ENCODE measurements at places on chromosomes 7 and 10.

DNA sequence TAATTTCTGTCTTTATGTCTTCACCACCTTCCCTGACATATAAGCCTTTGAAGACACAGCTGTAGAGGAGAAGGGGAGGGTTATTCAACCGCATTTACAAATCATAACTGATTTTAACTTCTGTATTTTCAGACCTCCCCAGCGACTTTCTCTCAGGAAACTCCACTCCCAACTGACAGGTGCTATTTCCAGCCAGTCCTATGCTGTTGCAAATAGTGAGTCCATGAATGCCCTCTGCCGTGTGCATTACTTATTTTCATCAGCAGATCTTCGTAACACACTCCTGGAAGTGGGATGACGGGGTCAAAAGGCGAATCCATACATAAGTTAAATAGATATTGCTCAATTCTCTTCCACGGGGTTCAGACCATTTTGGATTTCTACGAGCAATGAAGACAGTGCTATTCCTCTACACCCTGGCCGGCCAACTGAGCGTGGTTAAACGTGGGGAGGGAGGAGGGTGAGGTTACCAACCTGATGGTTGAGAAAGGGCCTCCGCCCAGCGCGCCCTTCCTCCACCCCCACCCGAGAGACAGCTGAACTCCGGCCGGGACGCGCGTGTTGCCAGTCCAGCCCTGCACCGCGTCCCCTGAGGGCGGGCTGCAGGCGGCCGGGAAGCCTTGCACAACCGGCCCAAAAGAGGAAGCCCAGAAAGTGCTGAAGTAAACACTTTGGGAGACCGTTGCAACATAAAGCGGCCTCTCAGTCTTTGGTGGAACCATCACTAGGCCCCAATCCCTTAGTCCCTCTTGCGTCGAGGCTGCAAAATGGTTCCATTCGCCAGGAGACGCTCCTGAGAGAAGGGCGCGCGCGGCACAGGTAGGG is at the start of gene APBB1IP:
APBB1IP (plus strand) TSS at position 705 of the 825 bp plus-strand sequence. CDS start 53,986 bp downstream, outside the sequence.
- DNase-seq, result no peak

- no peak for DNase-seq
These were observed 85.5 kb downstream of the PARD3 start for GRCh38 chr10:34729619-34730018.

DNA sequence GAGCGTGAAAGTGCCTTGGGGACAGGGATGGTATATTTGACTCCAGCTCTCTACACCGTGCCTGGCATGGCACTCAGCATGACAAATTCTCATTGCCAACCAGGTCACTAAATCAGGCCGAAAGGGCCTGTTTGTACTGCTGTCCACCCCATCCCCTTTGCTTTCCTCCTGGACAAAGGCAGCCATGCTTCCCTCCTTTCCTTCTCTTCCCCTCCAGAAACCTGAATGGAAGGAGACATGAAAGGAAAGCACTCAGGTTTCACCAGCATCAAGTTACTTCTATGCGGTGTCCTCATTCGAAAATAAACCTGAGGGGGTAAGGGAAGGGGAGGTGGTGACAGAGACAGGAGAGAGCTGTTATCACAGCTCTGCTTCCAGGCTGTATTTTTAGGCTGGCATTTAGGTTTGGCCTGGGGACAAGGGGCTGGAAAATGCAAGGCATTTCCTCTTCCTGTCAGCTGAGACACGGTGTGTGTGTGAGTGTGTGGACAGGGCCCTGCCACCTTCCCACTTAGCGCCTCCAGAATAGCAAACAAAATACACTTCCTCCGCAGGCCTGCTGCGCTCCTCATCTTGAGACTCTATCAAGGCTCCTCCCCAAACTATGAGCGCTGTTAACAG is 79.9 kb upstream of the COL13A1 start:
- DNase-seq, result no peak

GRCh38 chr7:81484261-81484660 is 285.6 kb downstream of the HGF start:
- DNase-seq, result no peak

GRCh38 chr10:22103701-22104470 is 100.4 kb upstream of the DNAJC1 start:
- no peak for DNase-seq

DNA sequence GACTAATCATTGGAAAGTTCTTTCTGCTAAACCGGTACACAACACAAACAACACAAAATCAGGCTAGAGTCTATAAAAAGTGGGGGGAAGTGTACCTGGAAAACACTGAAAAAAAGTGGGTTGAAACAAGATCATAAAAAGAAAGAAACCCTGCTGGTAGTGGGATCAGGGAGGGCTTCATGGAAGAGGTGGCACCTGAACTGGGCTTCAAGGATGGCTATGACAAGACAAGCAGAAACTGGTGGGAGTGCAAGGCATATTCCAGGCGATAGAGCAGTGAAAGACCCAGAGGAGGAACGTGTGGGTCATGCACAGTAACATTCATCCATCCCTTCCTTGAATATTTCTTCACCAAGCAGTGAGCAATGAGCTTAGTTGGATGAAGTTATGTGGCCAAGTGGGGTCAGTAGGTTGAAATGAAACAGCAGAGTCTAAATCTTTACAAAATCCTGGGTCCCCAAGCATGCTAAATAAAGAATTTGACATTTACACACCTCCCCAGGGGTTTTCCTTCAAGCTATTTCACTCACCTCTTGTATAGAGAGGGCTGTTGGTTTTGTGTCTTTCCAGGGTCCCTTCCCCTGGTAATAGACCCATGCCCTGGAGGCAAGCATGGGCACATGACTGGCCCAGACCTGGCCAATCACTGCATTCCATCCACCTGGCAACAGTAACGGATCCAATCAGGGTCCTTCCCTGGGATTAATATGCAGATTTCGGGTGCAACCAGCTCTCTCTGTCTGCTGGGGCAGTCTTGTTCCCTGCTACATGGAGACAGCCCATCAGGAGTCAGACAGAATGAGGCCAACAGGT is 38.2 kb downstream of the SPOCK2 start:
- no peak for DNase-seq

DNA sequence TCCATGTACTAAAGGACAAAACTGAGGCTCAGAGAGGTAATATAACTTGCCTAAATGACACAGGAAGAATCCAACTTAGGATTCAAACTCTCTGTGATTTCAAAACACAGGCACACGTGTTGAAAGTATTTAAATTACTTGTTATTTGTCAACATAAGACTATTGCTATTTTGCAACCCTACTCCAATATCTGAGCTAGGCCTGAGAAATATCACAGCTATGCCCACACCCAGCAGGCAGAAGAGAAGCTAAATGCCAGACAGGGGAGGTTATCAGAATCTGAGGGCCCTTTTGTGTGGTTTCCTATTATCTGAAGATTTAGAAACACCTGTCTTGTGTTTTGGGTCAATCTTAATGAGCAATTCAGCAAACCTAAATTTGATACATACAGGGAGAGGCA is 204.3 kb downstream of the ANK3 start:
- DNase-seq, result no peak

GRCh38 chr7:100589341-100589947 is 3.3 kb downstream of the FBXO24 start:
- DNase-seq, result no peak

DNA sequence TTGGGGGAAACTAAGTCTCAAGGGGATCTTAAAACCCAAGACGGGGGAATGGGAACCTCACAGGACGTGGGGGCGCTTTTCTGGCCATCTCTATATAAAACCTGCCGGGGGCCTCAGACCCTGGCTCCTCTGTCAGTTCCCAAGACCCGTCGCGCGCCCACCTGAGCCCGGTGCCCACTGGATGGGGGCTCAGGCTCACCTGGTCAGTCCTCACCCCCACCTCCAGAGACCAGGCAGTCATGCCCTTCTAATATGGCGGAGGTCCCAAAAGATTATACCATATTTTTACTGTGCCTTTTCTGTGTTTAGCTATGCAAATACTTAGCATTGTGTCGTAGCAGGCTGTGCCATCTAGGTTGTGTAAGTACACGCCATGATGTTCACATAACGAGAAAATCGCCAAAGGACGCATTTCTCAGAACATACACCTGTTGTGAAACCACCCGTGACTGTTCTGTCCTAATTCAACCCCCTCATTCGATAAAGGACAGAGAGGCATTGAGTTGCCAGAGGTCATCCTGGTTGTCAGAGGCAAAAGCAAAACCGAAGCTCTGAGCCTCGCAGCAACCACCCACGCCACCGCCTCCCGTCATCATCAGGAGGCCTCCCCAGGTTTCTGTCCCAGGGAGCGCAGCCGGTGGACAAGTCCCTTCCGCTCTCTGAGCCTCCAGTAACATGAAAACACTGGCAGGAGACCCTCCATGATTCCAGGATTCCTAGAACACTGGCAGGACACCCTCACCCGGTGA is 28.9 kb downstream of the OAT start:
- no peak for DNase-seq

GRCh38 chr7:106747804-106748203 is 86.8 kb upstream of the CCDC71L start:
- DNase-seq, result no peak

GRCh38 chr10:109721453-109722064 is 201.8 kb downstream of the XPNPEP1 start:
- no peak for DNase-seq

- no peak for DNase-seq
These were observed 99.2 kb upstream of the LYZL2 start for GRCh38 chr10:30728766-30729165.

DNA sequence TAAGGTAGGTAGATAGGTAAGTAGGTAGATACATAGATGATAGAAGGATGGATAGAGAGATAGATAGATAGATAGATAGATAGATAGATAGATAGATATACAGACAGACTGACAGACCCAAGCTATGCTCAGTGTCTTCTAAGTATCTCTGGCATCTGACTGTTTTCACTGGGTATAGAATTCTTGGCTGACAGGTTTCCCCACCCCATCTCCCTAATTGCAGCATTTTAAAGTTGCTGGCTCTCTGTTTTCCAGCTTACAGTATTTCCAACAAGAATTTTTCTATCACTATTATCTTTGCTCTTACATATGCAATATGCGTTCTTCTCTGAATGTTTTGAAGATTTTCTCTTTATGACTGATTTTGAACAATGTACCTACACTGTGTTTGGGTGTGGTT is 328.7 kb downstream of the TCERG1L start:
- DNase-seq, result no peak

DNA sequence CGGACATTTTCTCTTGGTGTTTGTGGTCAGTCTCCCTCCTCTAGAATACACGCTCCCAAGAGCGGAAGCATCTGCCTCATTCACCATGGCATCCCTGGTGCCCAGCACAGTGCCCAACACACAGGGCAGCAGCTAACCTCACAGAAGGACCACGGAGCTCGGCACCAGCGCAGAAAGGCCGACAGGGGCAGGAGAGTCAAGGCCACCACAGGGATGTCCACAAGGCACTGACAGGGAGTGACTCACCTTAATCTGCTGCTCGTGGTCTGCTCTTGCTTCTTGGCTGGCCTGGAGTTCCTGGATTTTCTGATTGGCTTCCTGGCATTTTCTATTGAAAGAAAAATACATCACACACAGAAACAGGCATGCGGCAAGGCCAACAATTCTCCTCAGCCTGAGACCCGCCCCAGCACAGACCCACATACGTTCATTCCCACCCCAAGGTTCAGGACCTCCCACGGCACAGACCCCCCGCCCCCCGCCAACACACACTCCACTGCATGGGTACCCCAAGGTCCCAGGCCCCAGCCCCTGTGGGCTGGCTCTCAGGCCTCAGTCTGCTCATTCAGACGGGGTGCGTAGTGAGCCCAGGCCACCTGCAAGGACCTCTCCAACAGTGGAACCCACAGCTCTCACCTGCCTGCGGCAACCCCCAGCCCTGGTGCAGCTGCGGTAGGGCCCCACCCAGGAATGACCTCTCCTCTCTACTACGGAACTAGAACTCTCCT is 14.9 kb downstream of the MAD1L1 start:
- no peak for DNase-seq

GRCh38 chr7:69603937-69604494 is 5.7 kb downstream of the AUTS2 start:
- DNase-seq, result no peak

- DNase-seq, result no peak
These were observed 128.5 kb downstream of the BTAF1 start for GRCh38 chr10:92052088-92052487.

DNA sequence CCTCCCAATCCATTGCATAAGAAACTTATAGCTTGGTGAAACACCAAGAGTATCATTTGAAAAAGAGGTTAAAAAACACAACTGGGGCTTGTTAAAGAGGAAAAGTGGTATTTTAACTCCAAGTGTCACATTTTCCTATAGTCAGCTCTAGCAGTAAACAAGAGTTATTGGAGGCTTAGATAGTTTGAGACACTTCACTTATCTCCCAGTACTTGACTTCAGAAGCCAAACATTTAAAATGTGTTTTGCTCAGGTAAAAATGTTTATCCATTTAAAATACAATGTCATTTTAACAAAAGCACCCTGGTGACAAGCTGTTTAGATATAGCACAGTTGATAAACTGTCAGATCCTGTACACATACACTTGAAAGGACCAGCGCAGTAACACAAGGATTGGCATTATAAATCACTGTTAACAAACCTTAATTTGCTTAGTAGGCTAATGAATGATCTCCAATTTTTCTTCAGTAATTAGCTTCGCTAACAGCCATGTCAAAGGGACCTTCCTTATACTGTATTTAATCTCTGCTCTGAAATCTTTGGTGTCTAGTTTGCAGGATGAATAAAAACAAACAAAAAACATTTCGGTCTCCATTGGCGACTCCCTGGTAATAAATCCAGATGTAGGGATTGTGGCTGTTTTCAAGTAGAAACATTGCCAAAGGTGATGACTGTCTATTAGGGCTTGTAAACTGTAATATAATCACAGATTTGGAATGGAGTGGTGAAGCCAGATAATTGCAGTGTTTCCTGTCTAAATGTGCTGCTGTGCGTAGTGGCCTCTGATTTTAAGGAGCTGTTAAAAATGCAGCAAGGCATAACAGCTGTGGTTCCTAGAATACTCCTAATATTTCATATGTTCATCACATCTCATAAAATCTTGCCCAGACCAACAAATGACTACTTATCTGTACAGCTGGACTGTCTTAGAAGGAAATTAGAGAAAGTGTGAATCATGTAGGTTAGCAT is 545.1 kb downstream of the AUTS2 start:
- no peak for DNase-seq

DNA sequence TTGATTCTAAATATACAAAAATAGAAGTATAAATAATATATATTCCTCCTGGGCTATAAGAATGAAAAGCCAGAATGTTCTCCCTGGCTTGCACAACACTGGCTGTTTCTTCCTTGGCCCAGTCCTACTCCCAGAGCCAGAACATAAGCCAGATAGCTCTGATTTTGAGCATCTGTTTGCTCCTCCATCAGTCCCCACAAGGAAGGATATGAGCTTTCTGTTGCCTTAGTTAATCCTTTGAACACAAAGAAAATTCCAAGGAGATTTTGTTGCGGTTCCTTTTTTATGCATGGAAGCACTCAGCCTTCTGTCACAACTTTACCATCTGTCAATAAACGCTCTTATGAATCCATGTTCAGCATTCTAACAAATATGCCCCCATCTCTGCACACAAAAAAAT is 361.8 kb downstream of the IPMK start:
- no peak for DNase-seq

All from NCI-H2107 (cell line).